ENCODE measurements at places on chromosomes 2 and 18.
A peak's percentile ranks its signal among the peaks of the same experiment; 100 is the strongest.

- DNase-seq: peak; percentile 58
These were observed 122.2 kb downstream of the NCOA1 start for GRCh38 chr2:24613154-24613814.

- DNase-seq: no peak
These were observed 71.0 kb downstream of the STK39 start for GRCh38 chr2:168176402-168176801.

DNA sequence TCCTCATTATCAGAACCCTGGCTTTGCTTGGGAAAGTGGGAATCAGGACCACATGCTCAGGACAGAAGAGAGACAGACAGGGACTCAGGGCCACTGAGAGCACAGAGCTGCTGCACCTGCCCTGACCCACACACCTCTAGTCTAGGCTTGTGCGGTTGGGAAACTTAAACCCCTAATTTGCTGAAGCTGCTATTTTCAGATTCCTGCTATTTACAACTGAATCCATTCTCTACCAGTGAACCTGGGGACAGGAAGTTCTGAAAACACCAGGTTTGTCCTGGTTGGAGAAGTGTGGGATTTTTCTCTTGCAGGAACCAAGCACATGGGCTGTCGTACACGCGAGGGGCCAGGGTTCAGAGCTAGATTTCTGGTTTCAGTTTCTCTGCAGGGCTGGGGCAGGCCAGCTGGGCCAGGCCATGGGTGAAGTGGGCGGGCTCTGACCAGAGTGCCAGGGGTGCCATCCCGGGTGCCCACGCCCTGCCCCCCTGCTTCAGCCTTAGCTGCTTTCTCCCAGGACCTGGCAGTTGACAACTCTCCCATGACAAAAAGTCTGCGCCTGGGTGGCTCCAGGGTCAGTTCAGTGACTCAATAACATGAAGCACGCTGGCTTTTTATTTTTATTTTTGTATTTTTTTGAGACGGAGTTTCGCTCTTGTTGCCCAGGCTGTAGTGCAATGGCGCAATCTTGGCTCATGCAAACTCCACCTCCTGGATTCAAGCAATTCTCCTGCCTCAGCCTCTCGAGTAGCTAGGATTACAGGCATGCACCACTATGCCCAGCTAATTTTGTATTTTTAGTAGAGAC lies 51.3 kb upstream of the SLC1A4 start:
- no peak for DNase-seq

GRCh38 chr2:82120115-82120514 lies 1815.6 kb upstream of the LRRTM1 start:
- DNase-seq: no peak

- no peak for DNase-seq
These were observed 440.9 kb upstream of the NRXN1 start for GRCh38 chr2:51472783-51473182.

DNA sequence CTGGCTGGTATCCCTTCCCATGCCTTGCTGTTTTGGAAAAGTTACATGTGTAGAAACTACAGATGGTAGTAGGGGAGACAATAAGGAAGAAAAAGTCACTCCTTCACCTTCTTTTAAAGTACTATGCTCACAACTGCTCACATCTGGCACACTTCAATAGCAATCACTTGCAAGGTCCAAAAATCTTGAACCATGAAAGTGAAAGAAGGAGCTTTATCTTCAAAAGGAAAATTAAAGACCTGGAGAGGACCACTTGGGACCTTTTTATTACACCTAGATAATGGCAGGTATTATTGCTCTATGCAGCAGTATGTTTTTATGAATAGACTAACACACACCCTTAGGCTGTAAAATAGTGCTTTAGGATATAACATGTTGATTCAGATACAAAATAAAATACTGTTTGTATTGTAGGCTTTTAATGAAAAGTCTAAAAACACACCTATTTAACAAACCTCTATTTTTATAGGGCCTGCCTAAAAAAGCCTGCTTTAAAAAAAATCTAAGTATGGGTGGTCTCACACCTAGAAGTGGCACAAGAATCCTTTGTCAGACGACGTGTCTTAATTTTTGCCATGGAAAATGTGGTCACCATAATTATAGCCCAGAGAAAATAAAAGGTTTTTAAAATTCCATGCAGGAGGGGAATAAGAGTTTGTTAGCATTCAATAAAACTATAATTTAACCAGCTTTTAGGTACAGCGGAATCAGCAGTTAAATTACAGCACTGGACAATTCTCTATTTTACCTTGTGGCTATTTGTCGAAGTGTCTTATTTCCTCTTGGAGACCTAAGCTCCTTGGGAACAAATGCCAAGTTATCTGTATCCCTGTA lies 124.0 kb downstream of the BCL2 start:
- DNase-seq: no peak

DNA sequence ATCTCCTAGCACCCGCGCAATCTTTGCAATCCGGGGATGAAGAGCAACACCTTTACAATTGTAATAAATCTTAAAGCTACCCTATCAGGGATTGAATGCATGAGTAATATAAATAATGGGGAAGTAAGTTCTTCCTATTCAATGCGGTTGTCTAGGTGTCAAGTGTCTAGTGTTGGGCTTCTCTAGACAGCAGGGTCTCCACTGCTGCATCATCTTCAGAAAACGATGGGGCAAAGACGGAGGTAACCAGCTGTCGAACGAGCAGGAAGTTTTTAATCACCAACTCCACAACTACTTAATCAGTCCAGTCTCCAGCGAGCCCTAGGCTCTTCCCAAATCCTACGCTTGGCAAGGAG lies 573 bp downstream of the STAM2 start:
- no peak for DNase-seq

- no peak for DNase-seq
These were observed 31.6 kb upstream of the ID2 start for GRCh38 chr2:8650256-8650655.

- peak; percentile 87 for DNase-seq
These were observed 123.0 kb downstream of the ACAA2 start for GRCh38 chr18:49690312-49690711.

- DNase-seq: no peak
These were observed 36.3 kb upstream of the CYP27C1 start for GRCh38 chr2:127256381-127256780.

DNA sequence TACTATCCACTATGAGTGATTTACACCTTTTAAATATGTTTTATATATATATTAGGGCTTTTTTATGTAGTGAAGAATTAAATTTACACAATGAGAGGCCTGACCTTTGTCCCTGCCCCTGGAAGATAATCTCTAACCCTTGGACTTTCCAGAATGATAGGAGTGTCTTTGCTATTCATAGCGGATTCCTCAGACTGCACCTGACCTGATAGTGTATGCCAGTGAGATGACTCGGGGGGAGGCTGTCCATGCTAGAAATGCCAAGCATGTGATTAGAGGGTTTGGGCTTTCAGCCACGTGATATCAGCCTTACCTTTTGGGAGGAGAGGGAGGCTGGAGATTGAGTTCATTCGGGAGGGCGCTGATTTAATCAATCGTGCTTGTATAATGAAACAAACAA lies 44.1 kb upstream of the LHCGR start:
- DNase-seq: no peak

- no peak for DNase-seq
These were observed 8.2 kb downstream of the PLCD4 start for GRCh38 chr2:218615868-218616315.

GRCh38 chr18:26853401-26853800 lies 12.1 kb downstream of the AQP4 start:
- DNase-seq: no peak

GRCh38 chr2:85695691-85696668 lies 1.8 kb downstream of the GNLY start:
- no peak for DNase-seq

DNA sequence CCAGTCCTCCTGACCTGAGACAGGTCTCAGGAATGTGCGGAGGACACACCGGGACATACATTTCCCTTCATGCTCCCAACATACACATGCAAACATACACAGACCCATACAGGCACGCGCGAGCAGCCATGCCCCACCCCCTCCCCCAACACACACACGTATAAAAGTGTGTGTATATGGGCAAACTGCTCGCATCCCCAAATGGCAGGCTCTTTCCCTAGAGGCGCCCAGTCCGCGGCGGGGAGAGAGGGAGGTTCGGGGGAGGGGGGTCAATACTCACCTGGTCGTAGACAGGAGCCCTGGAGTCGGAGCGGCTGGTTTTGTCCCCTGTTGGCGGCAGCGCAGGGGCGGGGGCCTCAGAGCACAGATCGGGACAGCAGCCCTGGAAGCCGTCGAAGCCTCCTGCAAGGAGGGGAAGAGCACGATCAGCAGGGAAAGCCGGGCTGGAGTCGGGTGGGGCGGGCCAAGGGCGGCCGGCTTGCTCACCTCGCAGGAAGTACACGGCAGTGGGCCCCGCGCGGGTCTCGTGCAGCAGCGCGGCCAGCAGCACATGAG lies 682 bp downstream of the DUSP2 start:
- no peak for DNase-seq

- no peak for DNase-seq
These were observed 2.3 kb downstream of the TM4SF20 start for GRCh38 chr2:227376656-227377396.

DNA sequence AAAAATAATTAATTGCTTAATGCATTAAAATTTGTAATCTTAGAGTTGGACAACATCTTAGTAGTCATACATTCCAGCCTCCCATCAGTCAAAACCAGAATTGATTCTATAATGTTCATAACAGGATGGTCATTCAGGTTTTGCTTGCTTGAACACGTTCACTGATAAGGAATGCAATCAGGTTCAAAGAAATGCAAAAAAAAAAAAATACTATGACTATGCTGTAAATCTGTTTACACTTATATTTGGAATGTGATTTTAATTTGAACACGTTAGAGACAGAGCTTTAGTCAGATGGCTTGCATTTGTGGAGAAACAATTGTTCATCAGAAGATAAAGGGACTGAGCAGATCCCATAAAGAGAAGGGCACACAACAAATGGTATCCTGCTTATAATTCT lies 131.3 kb upstream of the UNC80 start:
- DNase-seq: no peak

- no peak for DNase-seq
These were observed 42.0 kb downstream of the CTIF start for GRCh38 chr18:48580782-48581181.

- no peak for DNase-seq
These were observed 106.9 kb downstream of the ROCK1 start for GRCh38 chr18:21004726-21005125.

DNA sequence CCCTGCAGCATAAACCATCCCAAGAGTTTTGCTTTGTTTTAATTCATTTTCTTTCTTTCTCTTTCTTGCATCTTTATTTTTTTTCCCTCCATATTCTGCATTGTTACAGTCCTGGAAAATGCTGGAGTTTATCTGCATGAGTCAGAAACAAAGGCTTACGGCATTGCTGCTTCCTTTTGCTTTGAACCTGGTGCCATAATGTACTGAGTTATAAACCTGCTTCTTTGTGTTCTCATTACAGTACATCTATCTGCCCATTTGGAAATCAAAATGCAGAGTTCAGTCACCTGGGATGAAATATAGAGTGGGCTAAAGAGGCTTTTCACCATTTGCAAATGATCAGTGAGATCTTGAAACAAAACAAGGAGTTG lies 1009.2 kb upstream of the FANCL start:
- DNase-seq: peak; percentile 42

GRCh38 chr2:88281302-88282217 lies 111.4 kb downstream of the THNSL2 start:
- DNase-seq: no peak

DNA sequence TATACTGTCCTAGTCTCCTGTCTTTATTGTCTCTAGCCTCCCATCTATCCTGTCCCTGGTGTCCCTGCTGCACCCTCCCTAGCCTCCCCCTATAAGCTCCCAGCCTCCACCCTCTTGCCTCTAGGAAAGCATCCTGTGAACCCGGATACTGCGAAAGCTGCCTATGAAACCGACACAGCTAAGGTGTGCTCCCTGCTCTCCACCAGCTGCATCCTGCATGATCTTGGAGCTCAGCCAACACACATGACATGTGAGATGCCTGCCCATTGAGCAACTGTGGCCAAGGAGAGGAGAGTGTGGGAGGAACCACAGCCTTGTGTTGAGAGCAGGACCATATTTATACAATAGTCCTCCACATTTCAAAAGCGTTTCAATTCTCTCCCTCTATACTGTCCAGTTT lies 187.1 kb downstream of the ZBTB7C start:
- DNase-seq: peak; percentile 65
